ENCODE measurements at places on chromosomes 7 and 10.

DNA sequence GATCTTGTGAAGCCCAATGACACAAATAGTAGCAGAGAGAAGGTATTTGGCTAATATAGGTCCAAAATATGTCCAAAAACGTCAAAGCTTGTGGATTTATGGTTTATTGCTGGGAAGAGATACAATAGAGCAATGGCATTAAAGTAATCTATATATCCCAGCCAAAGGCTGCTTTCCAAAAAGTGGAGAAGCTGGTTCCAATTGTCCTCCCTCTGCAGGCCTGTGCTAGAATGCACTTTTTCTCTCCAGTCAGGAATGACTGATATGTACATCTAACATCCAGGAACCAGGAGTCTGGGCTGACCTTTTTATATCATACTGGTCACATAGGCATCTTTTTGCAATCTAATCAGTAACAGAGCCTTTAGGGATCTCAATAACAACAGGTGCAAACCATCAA lies 167.1 kb upstream of the FAM3C start:
- DNase-seq = no peak

DNA sequence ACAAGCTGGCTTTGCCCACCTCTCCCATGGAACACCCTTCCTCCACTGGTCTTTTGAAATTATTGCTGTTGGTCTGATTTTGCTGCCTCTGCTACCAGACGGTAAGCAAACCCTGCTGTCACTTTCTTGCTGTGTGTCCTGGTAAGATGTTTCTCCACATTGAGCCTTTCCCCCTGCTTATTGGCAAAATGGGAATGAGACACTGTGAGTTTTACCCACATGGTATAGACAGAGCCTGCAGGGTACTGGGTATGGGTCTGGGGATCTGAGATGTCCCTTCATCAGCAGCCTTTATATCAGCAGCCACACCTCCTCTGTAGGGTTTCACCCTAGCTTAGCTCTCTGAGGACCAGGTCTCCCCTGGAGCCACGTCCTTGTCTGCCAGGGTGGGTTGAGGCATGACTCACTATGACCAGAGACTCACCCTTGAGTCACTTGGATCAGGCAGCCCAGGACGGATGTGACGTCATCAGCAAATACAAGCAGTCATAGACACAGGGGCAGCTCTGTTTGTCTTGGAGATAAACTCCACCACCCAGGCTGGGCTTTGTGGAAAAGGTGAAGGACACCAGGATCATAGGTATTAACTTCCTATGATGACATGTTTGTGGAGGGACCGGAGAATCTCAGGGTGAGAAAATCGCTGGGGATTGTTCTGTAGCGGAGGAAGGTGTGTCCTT lies 17.9 kb upstream of the BAIAP2L1 start:
- DNase-seq = no peak

DNA sequence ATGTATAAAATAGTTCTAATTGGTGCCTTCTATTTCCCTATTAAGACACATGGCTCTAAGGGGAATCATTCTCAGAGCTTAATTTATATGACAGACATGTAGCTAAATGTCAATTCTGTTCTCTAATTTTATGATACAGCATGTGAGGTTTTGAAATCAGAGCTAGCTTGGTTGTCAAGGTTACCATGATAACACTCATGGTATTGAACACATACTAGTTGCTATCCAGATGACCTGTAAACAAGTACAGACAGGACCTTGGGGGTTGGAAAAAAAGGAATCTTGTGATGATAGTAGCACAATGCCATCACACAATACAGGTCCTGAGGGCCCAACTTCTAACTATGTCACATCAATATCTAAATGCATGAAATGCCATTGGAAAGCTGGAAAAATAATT lies 49.2 kb downstream of the RHOBTB1 start:
- DNase-seq = no peak

- DNase-seq = no peak
Measured at GRCh38 chr7:101538596-101539459, 90.3 kb downstream of the MYL10 start.

DNA sequence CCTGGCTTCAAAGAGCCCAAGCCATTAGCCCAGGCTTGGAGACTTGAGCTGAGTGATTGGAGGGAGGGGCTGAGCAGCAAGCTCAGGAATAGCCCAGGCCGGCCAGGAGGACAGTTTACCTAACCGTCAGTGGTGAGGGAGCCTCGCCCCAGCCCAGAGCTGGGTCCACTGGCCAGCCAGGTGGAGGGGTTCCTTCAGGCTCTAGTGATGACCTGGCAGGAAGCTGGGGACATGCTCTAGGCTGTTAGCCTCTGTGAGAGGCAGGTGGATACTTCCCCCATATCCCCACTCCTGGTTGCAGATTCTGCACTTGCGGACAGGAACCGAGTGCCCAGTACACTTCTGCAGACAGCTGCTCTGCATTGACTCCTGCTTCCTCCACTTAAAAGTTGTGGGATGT lies 61.2 kb upstream of the ANTXRL start:
- no peak for DNase-seq

DNA sequence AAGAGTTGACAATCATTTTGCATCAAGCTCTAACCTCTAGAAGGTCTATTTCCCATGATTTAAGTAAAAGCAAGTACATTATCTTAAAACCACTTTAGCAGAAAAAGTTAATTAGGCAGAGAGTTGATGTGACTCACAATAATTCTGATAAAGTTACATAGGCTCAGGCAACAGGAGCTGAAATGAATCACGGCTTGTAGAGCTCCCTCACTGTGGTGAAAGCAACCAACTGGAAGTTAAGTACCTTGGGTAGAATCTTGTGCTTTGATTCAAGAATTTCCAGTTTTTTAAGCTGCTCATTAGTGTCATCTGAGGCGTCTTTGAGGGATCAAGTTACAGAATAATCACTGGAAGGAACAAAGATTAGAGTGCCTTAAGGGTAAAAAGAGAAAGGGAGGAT lies 68.9 kb upstream of the NFE2L3 start:
- DNase-seq = no peak

DNA sequence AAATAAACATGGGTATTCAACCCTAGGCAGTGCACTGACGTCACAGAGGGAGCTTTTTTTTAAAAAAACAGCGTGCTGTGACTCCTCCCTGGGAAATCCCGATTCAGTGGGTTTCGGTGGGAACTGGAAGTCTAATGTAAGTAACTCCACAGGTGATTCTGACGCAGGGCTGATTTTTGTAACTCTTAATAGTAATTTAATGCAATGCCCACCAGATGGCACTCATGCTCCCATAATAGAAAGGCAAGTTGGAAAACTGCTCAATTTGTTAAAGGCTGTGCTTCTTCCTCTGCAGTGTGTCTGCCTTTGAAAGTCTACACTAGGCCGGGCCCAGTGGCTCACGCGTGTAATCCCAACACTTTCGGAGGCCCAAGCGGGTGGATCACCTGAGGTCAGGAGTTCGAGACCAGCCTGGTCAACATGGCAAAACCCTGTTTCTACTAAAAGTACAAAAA lies 10.9 kb upstream of the RSU1 start:
- DNase-seq = peak; percentile 16

GRCh38 chr10:112507046-112507445 lies 60.0 kb downstream of the VTI1A start:
- no peak for DNase-seq

GRCh38 chr10:106438386-106438785 lies 726.1 kb downstream of the SORCS1 start:
- DNase-seq = no peak

GRCh38 chr7:4052130-4052529 lies 630.0 kb upstream of the FOXK1 start:
- DNase-seq = no peak

- DNase-seq = no peak
Measured at GRCh38 chr7:157930926-157931466, 594.2 kb downstream of the DNAJB6 start.

DNA sequence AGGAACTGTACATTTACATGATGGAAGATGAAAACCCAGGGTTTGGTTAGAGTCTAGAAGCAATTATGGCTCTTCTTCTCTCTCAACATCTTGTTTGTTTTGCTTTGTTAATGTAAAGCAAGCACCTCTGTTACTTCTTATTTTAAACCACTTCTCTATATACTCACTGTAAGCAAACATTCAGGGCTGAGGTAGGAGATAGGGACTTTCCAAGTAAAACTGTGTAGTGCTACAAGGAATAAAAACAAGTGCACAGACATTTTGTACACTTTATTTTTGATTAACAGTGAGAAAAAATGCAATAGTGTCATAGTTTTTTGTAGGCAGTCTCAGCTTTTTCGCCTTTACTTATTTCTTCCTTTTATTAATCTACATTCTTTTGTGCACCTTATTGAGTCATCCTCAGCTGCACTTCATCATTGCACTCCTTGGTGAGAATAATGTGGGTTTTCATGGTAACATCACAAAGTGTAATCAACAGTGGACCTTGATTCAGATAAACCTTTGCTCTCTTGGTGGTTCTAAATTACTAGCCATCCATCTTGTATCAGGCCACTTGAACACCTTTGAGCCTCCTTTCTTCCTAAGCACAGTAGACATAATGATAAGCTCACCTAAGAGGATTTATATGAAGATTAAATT lies 52.9 kb downstream of the ELMO1 start:
- no peak for DNase-seq

DNA sequence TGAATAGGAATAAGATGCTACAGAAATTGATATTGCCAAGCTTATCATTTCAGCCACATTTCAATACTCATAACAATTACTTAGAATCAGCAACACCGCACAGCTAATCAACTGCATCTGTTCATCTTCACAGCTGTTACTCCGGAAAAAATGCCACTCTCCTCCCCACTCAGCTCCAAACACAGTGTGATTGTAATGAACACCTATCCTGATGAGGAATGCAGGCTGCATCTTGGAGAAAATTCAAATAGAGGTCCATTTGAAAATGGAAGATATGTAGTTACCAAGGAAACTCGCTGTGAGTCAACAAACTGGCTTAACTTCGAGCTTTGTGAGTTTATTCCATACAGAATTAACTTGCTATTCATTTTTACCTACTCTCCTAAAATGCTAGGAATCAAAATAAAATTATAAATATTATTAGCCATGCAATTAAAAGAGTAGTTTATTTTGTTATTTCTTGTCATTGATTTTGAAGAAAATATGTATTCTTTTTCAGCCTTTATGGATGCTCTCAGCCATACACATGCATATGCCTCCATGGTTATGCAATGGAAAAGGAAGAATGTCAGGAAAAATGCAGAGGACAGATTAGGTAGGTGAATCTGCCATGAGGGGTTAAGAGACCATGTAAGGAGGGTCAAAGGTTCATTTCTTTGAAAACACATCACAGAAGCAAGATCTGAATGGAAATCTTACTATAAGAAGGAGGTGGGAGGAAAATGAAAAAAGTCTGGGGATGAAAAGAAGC lies 267.2 kb downstream of the POM121L12 start:
- DNase-seq = no peak

DNA sequence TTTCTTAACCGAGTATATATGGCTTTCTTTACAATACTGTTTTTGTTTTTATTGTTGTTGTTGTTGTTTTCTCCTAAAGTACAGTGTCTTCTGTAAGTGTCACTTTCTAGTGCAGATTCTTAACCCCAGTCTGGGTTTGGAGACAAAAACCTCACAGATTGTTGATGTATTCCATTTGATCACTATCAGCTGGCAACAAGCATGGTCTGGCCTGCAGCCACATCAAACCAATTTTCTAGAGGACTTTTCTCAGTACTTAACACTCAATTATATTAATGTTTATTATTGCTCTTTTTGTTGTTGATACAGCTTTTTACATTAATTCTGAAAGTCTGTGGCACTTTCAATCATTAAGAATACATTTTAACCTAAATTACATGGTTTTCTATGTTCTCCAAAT lies 17.1 kb downstream of the LRRN3 start:
- no peak for DNase-seq

DNA sequence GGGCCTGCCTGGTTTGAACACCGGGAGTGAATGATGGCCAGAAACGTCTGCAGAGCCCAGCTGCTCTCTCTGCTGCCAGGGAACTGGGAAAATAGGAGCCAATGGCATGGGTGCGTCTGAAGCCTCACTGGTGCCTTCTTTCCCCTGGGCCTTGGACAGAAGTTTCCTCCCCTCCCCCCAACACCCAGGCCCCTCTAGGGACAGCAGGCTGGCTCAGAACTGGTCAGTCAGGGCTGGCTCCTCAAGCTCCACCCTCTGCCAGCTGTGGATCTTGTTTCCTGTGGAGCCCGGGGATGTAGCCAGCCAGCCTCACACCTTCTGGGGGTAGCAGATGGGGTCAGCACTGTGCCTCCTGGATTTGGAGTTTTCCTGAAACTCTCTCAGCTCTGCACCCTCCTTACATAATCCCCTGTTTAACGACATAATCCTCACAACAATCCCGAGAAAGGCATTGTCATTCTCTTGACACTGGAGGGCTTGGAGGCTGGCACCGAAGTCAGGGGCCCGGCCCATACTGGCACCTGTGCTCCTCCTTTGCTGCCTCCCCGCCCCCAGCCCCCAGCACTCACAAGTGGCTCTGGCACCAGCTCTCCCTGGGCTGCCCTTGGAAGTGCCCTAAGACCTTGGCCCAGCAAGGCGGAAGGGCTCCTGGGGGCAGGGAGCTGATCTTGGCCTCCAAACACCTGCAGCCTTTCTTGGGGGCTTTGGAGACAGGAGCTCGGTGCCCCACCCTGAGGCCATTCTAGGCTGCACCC lies 5.7 kb downstream of the LDB3 start:
- DNase-seq = no peak

GRCh38 chr10:23047201-23048050 lies 48.0 kb upstream of the MSRB2 start:
- no peak for DNase-seq

GRCh38 chr7:78071491-78072200 lies 273.1 kb downstream of the PHTF2 start:
- no peak for DNase-seq

- no peak for DNase-seq
Measured at GRCh38 chr7:113279256-113279655, 160.9 kb upstream of the SMIM30 start.

DNA sequence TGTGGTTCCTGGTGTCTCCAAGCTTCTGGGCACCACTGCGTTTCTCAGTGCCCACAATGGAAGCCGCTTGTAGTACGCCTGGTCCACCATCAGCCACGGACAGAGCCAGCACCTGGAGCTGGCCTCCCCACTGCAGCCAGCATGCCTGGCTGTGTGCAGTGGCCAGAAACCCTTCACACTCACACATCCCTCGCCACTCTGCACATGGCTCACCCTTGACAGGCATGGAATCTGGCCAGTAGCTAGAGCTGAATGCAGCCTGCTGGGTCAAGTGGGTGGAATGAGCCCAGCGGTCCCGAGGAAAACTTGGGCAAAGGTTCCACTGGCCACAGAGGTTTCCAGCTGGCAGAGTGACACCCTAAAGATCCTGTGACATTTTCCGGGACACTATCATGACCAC lies 146.0 kb upstream of the ADO start:
- no peak for DNase-seq

DNA sequence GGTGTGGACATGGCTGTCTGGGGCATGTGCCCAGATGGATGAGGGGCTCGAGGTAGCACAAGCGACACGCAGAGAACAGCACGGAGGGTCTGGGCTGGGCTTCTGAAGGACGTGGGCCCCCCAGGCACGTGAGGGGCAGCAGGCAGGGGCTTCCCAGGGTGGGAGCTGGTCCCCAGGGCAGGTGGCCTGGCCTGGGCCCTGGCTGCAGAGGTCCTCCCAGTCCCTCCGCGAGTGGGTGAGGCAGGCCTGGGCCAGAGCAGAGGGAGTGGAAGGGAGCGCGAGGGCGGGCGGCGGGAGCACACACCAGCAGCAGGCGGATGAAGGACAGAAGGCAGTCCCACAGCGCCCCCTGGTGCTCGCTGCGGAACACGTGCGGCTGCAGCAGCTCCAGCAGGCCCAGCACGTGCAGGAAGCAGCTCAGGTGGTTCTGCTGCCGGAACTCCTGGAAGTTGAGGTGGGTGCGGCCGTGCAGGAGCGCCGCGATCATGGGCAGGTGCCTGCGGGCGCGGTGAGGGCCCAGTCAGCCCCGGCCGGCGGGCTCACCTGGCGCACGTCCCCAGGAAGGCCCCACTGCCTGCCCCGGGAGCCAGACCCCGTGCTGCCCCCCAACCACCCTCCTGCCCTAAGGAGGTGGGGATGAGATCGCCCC lies 14.7 kb upstream of the MICALL2 start:
- peak; percentile 70 for DNase-seq

Measured in T-helper 22 cell (primary cell).